ENCODE measurements at places on chromosomes 7 and 10.

DNA sequence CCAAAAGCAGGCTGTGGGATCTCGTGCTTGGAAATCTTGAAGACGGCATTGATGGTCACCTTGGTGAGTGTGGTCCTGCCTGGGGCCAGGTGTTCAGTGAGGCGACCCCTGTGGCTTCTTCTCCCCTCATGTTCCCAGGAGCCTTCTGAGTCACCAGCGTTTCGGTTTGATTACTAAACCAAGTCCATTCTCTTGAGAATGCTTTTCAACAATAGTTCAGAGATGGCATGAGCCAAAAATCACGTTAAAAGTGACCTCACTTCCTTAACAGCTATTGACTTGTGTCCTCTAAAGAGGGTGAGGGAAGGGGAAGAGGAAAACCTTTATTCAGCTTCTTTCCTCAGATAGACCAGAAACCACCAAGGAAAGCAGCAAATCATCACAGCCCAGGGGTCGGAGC, 315.2 kb downstream of the GATA3 start:
- no peaks in the 10 kb centered on the region for H3K36me3 ChIP-seq
- H3K4me1 ChIP-seq: peaks cover 12% of the 10 kb centered on the region
- DNase-seq: no peak

DNA sequence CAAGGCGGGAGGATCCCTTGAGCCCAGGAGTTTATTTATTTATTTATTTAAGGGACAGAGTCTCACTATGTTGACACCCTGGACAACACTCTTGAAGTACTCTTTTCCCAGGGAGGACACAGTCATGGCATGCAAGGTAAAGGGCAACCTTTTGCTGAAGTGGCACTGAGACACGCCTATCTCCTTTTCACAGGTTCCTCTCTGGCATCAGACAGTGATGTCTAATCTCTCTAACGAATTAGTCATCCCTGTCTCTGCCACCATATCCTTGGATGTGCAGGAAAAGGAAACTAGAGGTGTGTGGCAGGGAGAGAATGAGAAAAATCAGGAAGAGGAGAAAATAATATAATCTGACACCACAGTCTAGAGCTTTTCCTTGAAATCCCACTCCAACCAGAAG, 19.5 kb downstream of the CPVL start:
- H3K4me3 ChIP-seq: no peak overlapping the region
- no peak overlapping the region for H3K27ac ChIP-seq
- no peaks in the 10 kb centered on the region for H3K4me1 ChIP-seq
- H3K27me3 ChIP-seq: no peaks in the 10 kb centered on the region

DNA sequence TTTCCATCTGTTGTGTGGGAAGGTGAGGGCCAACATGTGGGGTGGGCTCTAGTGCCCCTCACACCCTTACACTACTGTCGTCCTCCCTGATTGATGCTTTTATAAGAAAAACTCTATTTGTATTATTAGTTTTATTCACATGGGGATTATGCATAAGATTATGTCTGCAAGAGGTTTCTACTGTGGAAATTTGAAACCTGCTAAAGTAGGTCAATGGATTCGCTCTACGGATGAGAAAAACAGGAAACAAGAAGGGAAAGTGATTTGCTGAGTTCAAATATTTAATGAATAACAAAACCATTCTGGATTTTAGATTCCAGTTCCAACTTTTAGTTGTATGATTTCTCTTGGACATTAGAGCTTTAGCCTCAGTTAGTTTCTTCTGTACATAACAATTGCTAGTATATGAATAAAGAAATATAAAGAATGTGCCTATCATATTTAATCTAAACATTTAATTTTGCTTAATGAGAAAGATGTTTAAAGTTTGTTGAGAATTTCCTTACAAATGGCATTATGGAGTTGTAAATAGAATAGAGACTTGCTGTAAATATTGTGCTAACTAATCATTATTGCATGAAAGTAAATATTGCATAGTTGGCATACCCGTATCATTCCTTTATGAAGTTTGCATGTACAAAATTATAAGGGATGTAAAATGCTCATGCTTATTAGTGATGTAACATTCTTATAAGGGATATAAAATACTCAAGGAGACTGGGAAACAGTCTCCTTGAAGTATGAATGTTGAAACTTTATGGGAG, 193.8 kb downstream of the THSD7A start:
- DNase-seq: no peak
- no peaks in the 10 kb centered on the region for H3K27me3 ChIP-seq
- no peak overlapping the region for H3K4me3 ChIP-seq
- H3K36me3 ChIP-seq: no peaks in the 10 kb centered on the region

DNA sequence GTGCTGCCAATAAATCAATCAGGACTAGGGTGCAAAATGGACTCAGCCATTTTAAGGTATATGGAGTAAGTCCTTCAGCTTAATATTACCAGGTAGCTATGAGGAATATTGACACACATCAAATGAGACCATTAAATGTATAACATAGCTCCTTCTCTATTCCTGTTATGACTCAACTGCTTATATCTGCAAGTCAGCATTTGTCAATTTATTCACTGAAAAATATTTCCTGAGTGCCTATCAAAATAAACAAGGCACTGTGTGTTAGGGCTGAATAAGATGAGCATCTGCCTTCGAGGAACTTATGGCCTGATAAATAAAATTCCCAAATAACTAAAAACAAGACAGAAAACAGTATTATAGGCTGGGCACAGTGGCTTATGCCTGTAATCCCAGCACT, 113.8 kb downstream of the CDK6 start:
- peaks cover 9% of the 10 kb centered on the region for H3K4me1 ChIP-seq
- H3K4me3 ChIP-seq: no peak overlapping the region
- H3K27ac ChIP-seq: no peak overlapping the region

- DNase-seq: no peak
- H3K4me3 ChIP-seq: no peak overlapping the region
- no peaks in the 10 kb centered on the region for H3K36me3 ChIP-seq
- H3K27me3 ChIP-seq: no peaks in the 10 kb centered on the region
Measured at GRCh38 chr10:76719006-76719405, 918.6 kb downstream of the KCNMA1 start.

DNA sequence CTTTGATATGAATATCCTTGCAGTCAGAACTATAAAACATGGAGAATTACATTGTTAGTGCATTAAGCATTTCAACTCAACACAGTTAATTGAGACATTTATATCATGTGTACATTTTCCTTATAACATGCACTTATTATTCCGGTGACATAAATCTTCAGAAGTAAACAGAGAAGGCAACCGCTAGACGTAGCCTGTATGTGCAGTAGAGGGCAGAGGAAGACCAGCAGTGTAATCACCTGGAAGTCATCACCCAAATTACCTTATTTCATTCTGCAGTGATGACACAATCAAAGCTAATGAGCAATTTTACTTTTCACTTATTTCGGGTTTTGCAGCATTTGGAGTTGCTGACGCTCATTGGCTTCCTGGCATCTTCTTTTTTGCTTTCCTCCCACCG, 394.6 kb downstream of the SDK1 start:
- no peak overlapping the region for H3K27ac ChIP-seq
- no peak overlapping the region for H3K4me3 ChIP-seq
- peaks cover 2% of the 10 kb centered on the region for H3K27me3 ChIP-seq
- H3K4me1 ChIP-seq: no peaks in the 10 kb centered on the region
- DNase-seq: no peak

- H3K4me3 ChIP-seq: no peak overlapping the region
- no peaks in the 10 kb centered on the region for H3K4me1 ChIP-seq
- H3K36me3 ChIP-seq: no peaks in the 10 kb centered on the region
- no peak overlapping the region for H3K27ac ChIP-seq
- no peaks in the 10 kb centered on the region for H3K27me3 ChIP-seq
Measured at GRCh38 chr7:64990216-64990615, 620 bp downstream of the ZNF117 start.

DNA sequence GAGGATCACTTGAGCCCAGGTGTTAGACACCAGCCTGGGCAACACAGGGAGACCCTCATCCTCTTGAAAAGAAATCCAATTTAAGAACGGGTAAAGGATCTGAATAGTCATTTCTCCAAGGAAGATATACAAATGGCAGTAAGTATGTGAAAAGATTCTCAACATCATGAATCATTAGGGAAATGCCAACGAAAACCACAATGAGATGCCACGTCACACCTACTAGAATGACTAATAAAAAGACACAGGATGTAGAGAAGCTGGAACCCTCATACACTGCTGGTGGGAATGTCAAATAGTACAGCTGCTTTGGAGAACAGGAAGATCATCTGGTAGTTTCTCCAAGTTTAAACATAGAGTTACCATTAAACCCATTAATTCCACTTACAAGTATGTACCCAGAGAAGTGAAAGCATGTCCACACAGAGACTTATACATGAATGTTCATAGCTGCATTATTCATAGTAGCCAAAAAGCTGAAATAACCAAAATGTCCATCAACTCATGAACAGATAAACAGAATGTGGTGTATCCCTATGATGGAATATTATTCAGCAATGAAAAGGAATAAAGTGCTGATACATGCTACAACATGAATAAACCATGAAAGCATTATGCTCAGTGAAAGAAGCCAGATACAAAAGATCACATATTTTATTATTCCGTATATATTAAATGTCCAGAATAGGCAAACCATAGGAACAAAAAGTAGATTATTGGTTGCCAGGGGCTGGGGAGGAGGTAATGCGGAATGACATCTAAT, 13.1 kb upstream of the ZMIZ2 start:
- no peak overlapping the region for H3K27ac ChIP-seq
- peaks cover 5% of the 10 kb centered on the region for H3K4me1 ChIP-seq
- H3K36me3 ChIP-seq: no peaks in the 10 kb centered on the region

- no peak for DNase-seq
- H3K36me3 ChIP-seq: no peaks in the 10 kb centered on the region
- H3K4me1 ChIP-seq: no peaks in the 10 kb centered on the region
- H3K27me3 ChIP-seq: peaks cover 18% of the 10 kb centered on the region
Measured at GRCh38 chr7:87480386-87480785, 4.9 kb upstream of the ABCB4 start.

DNA sequence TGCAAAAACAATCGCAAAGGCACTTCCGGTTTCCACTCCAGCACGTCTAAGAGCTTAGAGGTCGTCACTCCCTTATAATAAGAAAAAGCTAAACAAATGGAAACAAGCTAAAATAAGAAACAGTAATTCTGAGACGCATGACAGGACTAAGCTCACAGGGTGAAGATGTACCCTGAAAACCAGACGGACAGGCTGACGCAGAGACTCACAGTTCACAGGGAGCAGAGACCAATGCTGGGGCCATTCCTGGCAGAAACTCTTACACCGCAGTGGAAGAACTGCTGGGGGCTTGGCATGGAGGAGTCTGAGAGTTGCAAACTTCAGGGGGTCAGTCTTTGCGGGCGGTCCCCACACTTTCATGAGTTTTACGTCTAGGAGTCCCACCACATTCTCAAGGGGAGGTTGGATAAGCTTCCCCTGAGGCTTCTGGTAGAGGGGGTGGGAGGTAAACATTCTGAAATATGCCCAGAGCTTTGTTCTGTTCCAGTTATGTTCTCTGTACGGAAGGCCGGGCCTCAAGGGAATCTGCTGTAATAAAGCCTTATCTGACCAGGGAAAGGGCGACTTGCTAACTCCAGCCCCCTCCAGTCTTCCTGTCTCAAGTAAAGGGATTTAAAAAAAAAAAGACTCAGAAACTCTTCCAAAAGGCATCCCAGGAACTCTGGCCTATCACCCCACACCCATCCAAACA, 47.8 kb downstream of the BRI3 start:
- no peak overlapping the region for H3K4me3 ChIP-seq
- H3K4me1 ChIP-seq: no peaks in the 10 kb centered on the region
- DNase-seq: no peak
- no peaks in the 10 kb centered on the region for H3K27me3 ChIP-seq
- H3K36me3 ChIP-seq: no peaks in the 10 kb centered on the region

GRCh38 chr10:44437840-44438511, 53.1 kb upstream of the CXCL12 start:
- H3K36me3 ChIP-seq: no peaks in the 10 kb centered on the region
- H3K4me3 ChIP-seq: no peak overlapping the region
- H3K4me1 ChIP-seq: no peaks in the 10 kb centered on the region
- no peak overlapping the region for H3K27ac ChIP-seq
- no peaks in the 10 kb centered on the region for H3K27me3 ChIP-seq

DNA sequence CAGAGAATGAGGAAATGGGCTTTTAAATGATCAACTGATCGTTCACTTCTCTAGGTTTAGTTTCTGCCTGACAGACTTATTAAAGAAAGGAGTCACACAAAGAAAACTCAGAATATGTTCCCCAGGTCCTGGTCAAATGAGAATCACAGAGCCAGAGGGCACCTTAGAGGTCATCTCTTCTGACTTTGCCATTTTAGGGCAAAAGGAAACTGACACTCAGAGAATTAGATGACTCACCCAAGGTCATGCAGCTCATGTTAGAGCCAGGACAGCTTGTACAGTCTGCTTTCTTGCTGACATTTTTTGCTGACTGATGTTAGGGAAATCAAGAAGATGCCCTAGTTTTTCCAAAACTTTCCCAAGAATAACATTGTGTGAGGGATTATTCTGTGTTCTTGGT, 312.7 kb upstream of the SP8 start:
- no peaks in the 10 kb centered on the region for H3K4me1 ChIP-seq
- DNase-seq: no peak
- H3K27ac ChIP-seq: no peak overlapping the region
- no peak overlapping the region for H3K4me3 ChIP-seq

GRCh38 chr7:95545007-95545615, 51.2 kb downstream of the PDK4 start:
- no peak overlapping the region for H3K27ac ChIP-seq
- H3K27me3 ChIP-seq: no peaks in the 10 kb centered on the region
- no peaks in the 10 kb centered on the region for H3K4me1 ChIP-seq
- no peak for DNase-seq

DNA sequence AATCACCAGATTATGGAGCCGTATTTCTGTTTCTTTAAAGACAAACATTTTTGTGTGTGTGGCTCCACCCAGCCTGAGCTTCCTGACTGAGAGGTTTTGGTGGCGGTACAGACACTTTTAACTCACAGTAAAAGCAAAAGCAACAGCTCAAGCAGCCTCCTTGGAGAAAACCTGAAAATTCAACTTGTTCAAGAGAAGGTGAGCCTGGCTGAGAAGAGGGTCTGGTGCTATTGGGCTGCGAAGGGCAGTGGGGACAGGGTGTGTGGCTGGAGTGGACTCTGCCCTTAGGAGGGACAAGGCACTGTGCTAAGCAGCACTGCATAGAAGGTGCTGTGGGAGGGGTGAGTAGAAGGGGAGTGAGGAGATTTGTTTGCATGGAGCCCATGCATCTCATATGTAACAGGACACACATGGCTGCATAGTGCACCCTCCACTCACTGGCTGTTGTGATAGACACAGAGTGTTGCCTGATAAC, at the start of gene GIMAP7:
TSS of gene GIMAP7 (plus strand) at position 125 of the 475 bp plus-strand sequence. CDS start 5,103 bp downstream, outside the sequence.
- peak; percentile 79 for DNase-seq
- peak within 1 kb of the TSS; percentile 78 for H3K27ac ChIP-seq
- H3K27me3 ChIP-seq: no peaks in the 10 kb centered on the region
- peaks cover 41% of the 10 kb centered on the region for H3K4me1 ChIP-seq

DNA sequence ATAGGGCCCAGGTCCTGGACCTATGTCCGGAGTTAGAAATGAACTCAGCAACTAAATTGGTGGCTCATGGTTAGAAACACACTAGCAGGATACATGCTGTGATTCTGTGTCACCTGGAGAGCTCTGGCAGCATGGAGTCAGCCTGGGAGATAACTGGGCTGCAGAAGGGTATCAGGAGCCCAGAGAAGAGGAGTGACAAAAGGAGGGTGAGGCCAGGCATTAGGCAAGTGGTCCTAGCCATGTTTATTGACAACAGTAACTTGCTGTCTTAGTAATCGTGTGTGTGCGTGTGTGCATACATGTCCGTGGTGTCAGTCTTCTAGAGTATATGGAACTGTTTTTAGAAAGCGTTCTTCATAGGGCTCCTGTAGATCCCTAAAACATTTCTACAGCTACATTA, 157.5 kb upstream of the PHYHIPL start:
- H3K4me3 ChIP-seq: no peak overlapping the region
- DNase-seq: no peak
- no peak overlapping the region for H3K27ac ChIP-seq
- H3K4me1 ChIP-seq: no peaks in the 10 kb centered on the region

Measured in CD4-positive, CD25-positive, alpha-beta regulatory T cell (primary cell).